ENCODE measurements at places on chromosomes 1 and 21.

DNA sequence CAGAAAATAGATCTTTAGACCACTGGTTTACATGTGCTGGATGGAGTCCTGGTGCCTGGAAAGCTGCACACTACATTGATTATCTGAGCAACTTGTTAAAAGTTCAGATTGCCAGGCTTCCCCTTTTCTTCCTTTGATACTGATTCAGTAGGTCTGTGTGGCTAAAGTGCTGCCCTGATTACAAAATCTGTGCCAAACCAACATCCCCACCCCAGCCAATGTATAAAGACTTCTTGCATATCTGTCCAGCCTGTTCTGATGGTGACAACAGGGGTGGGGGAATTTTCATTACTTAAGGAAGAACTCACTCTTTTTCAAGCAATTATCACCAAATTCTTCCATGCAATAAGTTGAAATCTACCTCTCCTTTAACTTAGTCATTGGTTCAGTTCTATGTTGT lies 135.5 kb downstream of the TNFSF18 start:
- DNase-seq = no peak

DNA sequence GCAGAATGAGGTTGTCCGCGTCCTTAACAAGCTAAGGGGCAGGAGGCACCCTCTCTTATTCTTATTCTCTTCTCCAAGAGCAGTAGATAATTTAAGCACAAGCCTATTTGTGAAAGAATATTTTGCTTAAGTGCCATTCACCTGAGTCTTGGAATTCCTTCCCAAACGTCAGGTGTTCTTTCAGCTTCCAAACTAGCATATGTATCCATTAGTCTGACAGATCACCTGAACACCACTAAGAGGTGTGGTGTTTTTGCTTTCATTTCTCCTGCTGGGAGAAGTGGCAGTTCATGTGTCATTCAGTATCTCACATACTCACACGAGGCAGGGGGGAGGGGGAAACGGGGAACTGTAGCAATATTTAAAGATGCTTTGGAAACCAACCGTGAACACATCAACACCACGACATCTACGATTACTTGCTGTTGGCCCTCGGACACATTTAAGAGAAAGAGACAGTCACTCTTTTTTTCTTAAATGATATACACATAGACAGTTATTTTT lies 45.5 kb upstream of the RBM15 start:
- DNase-seq = no peak

DNA sequence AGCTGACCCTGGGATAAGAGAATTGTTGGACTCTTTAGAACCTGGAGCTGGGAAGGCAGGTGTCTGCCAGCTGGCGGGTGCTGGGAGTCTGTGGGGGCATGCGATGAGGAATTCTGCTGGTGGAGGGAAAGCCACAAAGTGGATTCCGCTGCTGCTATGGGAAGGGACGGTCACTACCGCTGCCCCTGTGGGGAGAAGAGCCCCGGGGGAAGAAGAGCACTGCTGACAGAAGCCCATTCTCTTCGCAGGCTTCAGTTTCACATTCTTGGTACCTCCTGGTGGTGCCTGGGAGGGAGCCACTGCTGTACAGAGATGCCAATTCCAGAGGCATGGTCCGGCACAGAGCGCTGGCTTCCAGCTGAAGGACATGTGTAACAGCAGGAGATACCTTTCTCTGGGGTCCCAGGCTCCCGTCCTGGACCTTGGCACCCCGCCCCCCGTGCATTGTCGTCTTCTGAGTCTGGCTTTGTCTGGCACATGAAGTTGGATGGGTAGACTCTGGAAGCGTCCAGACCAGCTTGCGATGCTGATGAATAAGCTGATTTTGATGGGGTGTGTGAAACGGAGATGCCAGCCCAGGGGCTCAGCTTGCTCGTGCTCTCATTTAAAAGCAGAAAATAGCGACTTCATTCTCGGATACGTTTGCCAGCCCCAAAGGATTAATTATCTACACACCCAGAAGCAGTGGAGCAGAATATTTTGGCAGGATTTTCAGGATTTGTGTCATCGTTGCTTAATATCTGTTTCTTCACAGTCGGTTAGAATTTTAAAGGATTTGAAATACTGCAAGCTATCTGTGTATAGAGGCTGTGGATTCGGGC lies 13.2 kb downstream of the PDXK start:
- DNase-seq = no peak

GRCh38 chr1:22273686-22274681 lies 131.1 kb upstream of the WNT4 start:
- DNase-seq = no peak

GRCh38 chr1:115783311-115783710 lies 14.8 kb upstream of the CASQ2 start:
- no peak for DNase-seq

DNA sequence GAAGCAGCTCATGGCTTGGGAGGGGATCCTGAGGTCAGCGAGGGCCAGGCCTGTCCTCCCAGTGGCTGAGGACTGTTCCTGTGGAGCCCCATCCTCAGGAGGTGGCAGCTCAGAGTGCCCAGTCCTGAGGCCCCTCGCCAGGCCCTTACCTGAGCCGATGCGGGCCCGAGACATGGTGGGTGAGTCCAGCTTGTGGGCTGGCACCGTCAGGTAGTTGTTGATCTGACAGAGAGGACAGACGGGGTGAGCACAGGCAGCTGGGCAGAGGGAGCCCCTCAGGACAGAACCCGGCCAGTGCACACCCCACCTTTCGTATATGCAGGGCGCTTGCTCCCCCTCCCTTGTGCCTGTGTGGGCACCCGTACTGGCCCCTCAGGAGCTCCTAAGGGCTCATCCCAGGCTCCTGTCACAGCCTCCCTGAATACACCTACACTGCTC lies 53.9 kb downstream of the SLC9A1 start:
- DNase-seq = no peak

DNA sequence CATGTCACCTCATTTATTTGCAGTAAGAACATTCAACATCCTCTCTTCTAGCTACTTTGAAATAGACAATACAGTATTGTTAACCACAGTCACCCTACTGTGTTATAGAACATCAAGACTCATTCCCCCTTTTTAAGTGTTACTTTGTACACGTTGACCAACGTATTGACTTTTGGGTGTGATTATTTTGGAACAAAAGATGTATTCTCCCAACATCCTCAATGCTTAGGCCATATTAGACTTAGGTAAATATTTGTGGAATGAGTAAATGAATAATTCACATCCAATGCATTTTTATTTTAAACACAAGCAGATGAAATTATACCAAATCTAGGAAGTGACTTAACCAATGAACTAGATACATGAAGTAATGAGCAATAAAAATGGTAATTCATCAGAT lies 296.6 kb downstream of the CHRM3 start:
- DNase-seq = no peak

DNA sequence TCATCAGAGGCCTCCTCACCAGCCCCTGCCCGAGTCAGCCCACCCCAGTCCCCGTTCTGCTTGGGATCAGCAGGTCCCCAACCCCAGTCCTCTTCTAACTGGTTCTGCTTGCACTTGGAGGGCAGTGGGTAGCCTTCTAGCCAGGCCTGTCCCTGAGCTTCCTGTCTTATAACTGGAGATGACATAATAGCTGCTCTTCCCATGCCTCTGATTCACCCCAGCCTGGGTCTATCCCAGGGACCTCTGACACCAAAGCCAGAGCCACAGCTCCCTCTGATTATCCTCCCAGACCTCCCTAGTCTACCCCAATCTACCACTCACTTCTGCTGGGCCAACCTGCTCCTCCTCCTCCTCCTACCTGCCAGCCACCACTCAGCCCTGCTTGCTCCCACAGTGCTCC lies 31.4 kb downstream of the IQGAP3 start:
- no peak for DNase-seq

GRCh38 chr21:15190837-15191236 lies 126.0 kb upstream of the NRIP1 start:
- DNase-seq = no peak

GRCh38 chr1:241292973-241293372 lies 64.0 kb downstream of the RGS7 start:
- no peak for DNase-seq

DNA sequence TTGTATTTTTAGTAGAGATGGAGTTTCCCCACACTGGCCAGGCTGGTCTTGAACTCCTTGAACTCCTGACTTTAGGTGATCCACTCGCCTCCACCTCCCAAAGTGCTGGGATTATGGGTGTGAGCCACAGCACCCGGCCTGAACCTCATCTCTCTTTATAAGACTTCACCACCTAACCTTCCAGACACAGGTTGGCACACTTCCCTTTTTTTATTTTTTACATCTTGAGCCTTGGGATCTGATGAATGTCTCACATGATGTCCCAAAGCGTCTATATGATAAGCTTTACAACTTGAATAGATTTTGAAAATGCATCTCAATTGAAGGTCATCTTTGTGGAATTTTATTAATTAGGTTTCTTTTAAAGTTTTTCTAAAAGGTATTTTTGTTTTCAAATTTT lies 172.4 kb upstream of the IVNS1ABP start:
- DNase-seq = no peak

- DNase-seq = no peak
Observed at GRCh38 chr1:111516005-111516535, 12.6 kb upstream of the ADORA3 start.

- no peak for DNase-seq
Observed at GRCh38 chr1:156842618-156843300, 16.2 kb downstream of the INSRR start.

DNA sequence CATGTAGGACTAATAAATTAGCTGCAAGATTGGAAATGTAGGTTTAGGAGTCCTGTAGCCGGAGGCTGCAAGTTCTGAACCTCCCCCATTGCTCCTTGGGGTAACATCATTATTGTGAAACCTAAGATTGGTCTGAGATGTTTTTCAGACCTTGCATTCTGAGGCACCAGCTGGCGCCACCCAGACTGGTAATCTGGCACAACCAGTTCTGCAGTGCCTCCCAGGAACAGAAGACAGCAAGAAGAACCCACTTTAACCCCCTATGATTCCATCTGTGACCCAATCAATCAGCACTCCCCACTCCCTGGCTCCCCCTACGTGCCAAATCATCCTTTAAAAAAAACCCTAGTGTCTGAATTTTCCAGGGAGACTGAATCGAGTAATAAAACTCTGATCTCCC lies 11.6 kb upstream of the DNAJC6 start:
- no peak for DNase-seq

DNA sequence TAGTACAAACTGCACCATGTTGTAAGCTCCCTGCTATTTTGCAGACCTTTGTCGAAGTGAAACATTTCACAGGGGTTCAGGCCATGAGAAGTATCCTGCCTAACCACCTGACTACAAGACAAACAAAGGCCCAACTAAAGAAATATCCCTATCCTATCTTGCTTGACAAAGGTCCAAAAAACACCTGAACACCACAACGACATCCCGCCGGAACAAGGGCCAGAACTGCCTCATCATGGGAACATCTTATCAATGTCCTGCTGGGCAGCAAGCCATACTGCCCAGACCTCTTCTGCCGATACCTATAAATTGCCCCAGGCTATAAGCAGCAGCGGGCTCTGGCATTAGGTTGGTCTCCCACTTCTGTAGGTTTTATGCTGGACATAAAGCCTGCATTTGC lies 12.3 kb downstream of the MYSM1 start:
- no peak for DNase-seq

DNA sequence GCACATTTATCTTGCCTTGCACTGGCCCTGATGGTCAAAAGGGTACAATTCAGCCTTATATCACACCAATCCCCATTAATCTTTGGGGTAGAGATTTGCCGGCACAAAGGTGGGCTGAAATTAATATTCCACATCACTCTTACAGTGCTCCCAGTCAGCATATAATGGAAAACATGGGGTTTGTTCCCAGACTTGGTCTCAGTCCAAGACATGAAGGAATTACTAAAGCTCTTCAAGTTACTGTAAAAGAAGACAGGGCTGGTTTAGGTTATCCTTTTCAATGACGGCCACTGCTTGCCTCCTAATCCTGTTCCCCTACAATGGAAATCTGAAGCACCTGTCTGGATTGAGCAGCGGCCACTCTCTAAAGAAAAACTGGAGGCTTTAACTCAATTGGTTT lies 160.7 kb downstream of the IER5 start:
- DNase-seq = no peak

DNA sequence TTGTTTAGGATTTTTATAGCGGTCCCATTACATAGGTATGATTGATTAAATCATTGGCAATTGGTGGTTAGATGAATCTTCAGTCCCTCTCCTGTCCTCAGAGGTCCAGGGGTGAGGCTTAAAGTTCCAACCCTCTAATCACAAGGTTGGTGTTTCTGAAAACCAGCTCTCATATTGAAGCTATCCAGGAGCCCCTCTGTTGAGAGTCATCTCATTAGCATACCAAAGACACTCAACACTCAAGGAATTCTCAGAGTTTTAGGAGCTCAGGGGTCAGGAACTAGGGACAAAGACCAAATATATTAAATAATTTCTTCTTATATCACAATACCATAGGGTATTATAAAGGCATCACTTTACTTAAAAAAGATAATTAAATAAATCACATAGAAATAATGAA lies 23.3 kb downstream of the FCRL2 start:
- no peak for DNase-seq

DNA sequence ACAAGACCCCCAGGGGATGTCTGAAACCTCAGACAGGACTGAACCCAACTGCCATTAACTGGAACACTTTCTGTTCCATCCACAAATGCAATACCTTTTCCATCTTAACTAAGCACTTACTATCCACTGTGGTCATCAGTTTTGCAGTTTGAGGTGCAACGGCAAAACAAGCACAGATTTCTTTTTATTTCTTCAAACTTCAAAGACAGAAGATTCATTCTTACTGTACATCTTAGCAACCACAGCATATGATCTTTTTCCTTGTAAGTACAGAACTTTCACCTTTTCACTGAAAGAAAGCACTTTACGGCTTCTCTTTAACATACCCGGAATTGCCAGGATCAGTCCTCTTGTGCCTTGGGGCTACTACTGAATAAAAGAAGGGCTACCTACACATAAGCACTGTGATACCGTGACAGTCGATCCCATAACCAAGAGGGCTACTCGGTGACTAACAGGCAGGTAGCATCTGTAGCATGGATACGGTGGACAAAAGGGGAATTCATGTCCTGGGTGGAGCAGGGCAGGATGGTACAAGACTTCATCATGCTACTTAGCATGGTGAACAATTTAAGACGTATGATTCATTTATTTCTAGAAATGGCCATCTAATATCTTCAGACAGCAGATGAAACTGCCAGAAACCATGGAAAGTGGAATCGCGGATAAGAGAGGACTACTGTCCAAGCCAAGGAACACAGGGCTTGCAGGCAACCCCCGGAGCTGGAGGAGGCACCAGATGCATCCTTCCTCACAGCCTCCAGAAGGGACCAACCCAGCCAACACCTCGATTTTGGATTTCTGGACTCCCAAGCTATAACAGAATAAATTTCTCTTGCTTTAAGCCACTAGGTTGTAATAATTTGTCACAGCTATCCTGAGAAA lies 18.4 kb downstream of the ERG start:
- DNase-seq = no peak

- no peak for DNase-seq
Observed at GRCh38 chr21:31329456-31330143, 14.5 kb downstream of the TIAM1 start.

Measured in MM.1S (cell line).